ENCODE measurements at places on chromosomes 4 and X. TPM values are rescaled to one million over a fixed set of nuclear protein-coding genes. Genes with fewer than 3 reads are reported as not detected.

Gene RAB40A
- total RNA-seq: 0.18 TPM

DNA sequence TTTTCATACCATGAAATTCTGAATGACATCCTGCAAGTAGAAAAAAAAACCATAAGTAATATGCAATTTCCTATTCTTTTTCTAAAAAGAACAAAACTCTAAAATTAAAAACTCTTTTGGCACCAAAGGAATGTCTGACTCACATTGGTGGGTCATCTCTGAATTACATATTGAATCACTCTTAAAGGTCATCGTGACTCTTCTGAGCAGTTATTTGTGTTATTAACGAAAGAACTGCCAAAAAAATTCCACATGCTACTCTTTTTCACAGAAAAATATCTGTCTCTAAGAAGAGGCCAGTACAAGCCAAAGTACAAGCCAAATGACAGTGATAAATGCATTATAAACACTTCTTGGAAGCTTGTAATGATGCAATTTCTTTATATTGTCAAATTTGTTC lies 282.2 kb downstream of the GUCY2F start:
- no peak for DNase-seq

DNA sequence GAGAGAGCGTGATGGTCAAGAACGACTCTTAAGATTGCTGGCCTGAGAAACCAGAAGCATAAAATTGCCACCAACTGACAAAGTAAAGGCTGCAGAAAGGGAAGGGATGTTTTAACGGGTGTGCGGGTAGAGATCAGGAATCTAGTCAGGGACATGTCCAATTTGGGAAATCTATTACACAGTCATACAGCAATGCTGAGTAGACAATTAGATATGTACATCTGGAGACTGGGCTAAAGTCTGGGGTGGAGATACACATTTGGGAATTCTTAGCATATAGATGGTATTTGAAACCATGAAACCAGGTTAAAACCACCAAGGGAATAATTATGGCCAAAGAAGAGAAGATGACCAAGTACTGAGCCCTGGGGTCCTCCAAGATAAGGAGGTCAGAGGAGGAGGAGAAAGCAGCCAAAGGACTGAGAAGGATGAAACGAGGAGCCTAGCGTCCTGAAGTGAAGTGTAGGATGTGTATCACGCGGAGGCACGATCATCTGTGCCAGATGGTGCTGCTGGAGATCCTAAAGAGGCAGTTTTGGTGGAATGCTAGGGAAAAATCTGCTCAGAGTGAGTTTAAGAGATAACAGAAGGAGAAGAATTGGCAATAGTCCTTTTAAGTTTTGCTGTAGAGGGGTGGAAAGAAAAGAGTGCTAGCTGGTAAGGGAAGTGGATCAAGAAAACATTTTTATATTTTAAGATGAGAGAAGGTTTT lies 36.5 kb downstream of the SEC24D start:
- no peak for DNase-seq

- no peak for DNase-seq
Observed at GRCh38 chr4:173403051-173403450, 4.1 kb upstream of the SCRG1 start.

GRCh38 chr4:23171976-23172375 lies 479.2 kb downstream of the GBA3 start:
- DNase-seq: no peak

DNA sequence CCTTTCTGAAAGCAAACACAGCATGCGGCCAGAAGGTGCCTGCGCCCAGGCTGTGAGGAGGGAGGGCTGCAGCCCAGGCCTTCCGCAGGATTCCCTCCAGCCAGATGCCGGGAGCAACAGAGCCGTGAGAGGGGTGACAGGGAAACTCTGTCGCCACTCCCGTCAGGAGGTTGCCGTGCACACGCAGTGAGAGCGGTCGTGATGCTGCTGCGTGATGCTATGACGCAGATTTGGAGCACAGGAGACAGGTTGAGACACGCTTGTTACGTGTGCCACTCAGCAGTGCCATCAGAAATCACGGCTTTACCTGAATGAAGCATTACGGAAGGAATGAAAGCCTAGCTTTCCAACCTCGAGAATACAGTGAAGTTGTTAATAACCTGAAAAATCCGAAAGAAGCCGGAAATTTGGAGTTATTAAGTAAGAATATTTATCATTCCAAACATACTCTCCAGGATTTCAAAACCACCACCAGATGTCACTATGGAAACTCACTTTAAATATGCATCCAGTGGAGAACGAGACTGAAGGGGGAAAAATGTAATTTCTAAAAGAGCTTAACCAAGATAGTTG lies 54.4 kb downstream of the FAT1 start:
- DNase-seq: no peak

Gene AMTN
- total RNA-seq: not detected

- DNase-seq: no peak
Observed at GRCh38 chr4:8180310-8181093, 18.6 kb upstream of the SH3TC1 start.

DNA sequence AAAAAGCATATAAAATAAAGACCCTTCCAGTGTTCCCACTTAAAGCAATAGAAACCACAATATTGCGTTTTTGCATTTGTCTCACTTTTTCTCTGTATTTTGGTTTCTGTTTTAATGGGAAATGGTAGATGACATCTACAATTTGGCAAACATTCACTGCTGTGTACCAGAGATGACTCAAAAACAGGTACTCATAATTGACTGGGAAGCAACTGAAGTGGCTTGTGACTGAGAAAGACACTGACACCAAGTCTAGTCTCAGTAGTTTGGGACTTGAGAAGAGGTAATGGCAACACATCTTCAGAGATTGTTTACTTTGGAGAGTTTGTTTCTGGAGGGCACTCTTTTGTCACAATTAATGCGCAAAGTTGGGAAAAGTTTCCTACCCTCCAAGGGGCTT lies 42.0 kb downstream of the AREG start:
- DNase-seq: no peak

Data from T-cell (primary cell).